ENCODE measurements at places on chromosomes 2 and 18.

- no peak for DNase-seq
Observed at GRCh38 chr18:77153404-77153803, 20.8 kb upstream of the MBP start.

- no peak for DNase-seq
Observed at GRCh38 chr2:233165543-233165894, 86.0 kb upstream of the ATG16L1 start.

DNA sequence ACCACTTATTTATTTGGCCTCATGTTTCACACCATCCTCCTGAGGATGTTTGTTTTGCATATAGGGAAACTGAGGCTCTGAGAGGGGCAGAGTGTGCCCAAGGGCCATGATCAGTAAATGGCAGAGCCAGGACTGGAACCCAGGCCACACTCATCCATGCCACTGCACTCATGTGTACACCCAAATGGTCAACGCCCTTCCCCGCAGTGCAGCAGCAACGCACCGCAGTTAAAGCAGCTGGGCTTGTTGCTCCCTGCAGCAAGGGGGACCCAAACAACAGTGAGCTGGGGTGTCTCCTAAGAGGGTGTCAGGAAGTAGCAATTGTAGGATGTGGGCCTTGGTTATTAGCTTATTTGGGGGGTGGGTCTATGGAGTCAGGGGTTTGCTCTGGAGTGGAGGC, 36.6 kb downstream of the ZAP70 start:
- DNase-seq, result no peak

DNA sequence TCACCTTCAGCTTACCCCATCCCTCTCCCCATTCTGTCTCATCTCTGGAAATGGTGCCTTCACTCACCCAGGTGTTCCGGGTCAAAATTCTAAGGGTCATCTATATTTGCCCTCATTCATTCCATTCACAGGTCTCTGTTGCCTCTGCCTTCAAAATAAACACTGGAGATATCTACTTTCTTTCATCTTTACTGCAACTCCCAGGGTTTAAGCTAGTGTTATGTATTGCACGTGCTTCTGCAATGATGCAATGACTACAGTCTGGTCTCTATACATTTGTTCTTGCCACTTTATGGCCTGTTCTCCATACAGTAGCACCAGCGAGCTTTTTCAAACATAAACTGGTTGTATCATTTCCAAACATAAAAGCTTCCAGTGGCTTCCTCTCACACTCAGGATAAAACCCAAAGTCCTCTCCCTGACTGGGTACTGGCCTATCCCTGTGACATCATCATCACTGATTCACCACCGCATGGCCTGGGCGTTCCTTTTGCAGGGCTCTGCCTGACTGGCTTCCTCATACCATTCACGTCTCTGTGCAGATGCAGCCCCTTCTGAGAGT, 14.3 kb downstream of the DSG2 start:
- no peak for DNase-seq

GRCh38 chr2:47315475-47315874, 87.5 kb upstream of the MSH2 start:
- no peak for DNase-seq

DNA sequence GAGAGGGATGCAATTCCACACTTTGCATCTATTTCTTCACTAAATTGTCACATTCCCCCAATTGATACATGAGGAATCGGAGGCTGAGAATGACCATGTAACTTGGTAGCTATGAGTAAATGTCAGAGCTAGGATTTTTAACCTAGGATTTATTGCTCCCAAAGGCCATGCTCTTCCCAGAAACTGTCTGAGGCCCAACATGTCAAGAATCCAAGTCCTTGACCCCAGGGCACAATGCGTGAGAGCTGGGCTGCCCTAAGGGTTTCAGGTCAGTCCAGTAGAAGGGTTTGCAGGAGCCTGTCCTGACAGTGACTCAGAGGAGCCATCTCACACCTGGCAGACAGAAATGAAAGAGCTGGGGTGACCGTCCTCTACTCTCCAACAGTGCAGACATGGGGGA, 30.3 kb downstream of the LRRC30 start:
- DNase-seq, result no peak

DNA sequence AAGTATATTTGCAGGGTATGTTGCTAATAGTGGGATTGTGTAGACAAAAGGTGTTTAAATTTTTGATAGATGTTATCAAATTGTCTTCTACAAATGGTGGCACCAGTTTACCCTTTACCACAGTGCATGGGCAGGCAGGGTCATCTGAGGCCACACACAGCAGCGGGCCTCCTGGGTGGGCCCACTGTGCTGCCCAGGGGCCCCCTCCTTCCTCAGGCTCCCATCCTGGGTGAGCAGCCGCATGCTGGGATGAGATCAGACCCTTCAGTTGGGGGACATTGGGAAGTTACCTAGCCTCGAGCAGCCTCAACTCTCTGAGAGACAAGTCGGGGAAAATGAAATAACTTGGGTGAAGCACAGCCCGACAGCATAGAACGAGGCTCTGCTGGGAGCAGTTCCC, 9.7 kb downstream of the MYO7B start:
- DNase-seq, result no peak

DNA sequence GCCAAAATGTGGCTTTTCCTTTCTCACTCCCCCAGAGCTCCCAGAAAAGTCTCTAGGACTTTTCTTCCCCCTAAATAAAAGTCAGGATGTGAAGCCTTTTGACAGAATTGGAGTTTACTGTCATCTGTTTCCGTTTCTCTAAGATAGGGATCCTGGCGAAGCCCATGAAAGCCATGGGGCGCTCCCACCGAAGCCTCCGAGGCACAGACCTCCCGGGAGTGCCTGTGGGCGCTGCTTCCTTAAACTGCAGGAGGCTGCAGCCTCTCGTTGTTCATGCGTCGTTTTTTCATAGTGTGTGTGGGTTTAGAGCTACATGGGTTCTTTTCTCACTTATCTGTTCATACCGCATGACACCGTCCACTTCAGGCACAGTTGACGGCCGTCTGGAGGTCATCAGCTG, 56.8 kb downstream of the ASAP2 start:
- no peak for DNase-seq

- DNase-seq, result peak; percentile 6
Observed at GRCh38 chr2:118089139-118089800, 999 bp downstream of the INSIG2 start.
